Caco-2 (cell line): ENCODE measurements at places on chromosomes 16 and 17. TPM values are rescaled to one million over a fixed set of nuclear protein-coding genes. Genes with fewer than 3 reads are reported as not detected.

C16orf95 gene
- total RNA-seq, result 4.4 and 6.9 TPM in 2 replicates

CMTM1 gene
- total RNA-seq, result 5.6 and 7.1 TPM in 2 replicates

CCDC43 gene
- 54.3 and 54.8 TPM in 2 replicates for total RNA-seq

NT5M gene
- total RNA-seq, result 0.86 and 1.3 TPM in 2 replicates

CHST5 gene
- total RNA-seq, result 0.11 TPM in 1 of 2 replicates, not detected in the other

FA2H gene
- 20.1 and 21.3 TPM in 2 replicates for total RNA-seq

TANGO6 gene
- 17.0 and 18.2 TPM in 2 replicates for total RNA-seq

OTOP2 gene
- not detected in 2 replicates for total RNA-seq

COX6A2 gene
- total RNA-seq, result not detected in 2 replicates

CDRT15L2 gene
- total RNA-seq, result not detected in 2 replicates

PTX4 gene
- not detected in 2 replicates for total RNA-seq

SLC12A3 gene
- total RNA-seq, result 0.67 and 0.73 TPM in 2 replicates

HOXB7 gene
- 23.7 and 28.2 TPM in 2 replicates for total RNA-seq

TP53TG3C gene
- not detected in 2 replicates for total RNA-seq

RCVRN gene
- not detected in 2 replicates for total RNA-seq

USP43 gene
- 6.0 and 6.5 TPM in 2 replicates for total RNA-seq

CCDC102A gene
- total RNA-seq, result 9.1 and 11.8 TPM in 2 replicates

PSMC3IP gene
- total RNA-seq, result 24.7 and 25.2 TPM in 2 replicates

TMEM94 gene
- 109 and 115 TPM in 2 replicates for total RNA-seq

C17orf100 gene
- total RNA-seq, result 3.1 and 3.4 TPM in 2 replicates

MMP25 gene
- 0.11 and 0.14 TPM in 2 replicates for total RNA-seq

RAB37 gene
- 12.3 and 14.8 TPM in 2 replicates for total RNA-seq

PLA2G10 gene
- total RNA-seq, result 1.00 and 1.4 TPM in 2 replicates

ZSCAN10 gene
- total RNA-seq, result not detected in 2 replicates

BRIP1 gene
- 17.3 and 18.3 TPM in 2 replicates for total RNA-seq

RAP1GAP2 gene
- total RNA-seq, result 45.3 and 46.7 TPM in 2 replicates

C17orf67 gene
- total RNA-seq, result 2.9 and 4.6 TPM in 2 replicates

SECTM1 gene
- 0.37 and 0.75 TPM in 2 replicates for total RNA-seq

IRF8 gene
- 29.5 and 31.7 TPM in 2 replicates for total RNA-seq

PLXDC1 gene
- total RNA-seq, result 0.14 and 0.44 TPM in 2 replicates

PMFBP1 gene
- total RNA-seq, result 4.5 and 5.6 TPM in 2 replicates

ZG16B gene
- total RNA-seq, result 0.34 TPM in 1 of 2 replicates, not detected in the other

ASB16 gene
- 0.26 TPM in 1 of 2 replicates, not detected in the other for total RNA-seq

MYO15B gene
- total RNA-seq, result 12.3 and 24.4 TPM in 2 replicates

CCDC200 gene
- not detected in 2 replicates for total RNA-seq

FNDC8 gene
- not detected in 2 replicates for total RNA-seq

TPSB2 gene
- not detected in 2 replicates for total RNA-seq

NR1D1 gene
- total RNA-seq, result 8.9 and 11.3 TPM in 2 replicates

HBA2 gene
- total RNA-seq, result 2.1 TPM in 1 of 2 replicates, not detected in the other

ACSM3 gene
- 6.9 TPM in 2 replicates for total RNA-seq

KRTAP9-2 gene
- total RNA-seq, result not detected in 2 replicates

DRC7 gene
- total RNA-seq, result 1.1 and 1.2 TPM in 2 replicates

SPATA32 gene
- not detected in 2 replicates for total RNA-seq

SLC16A5 gene
- 27.7 and 33.8 TPM in 2 replicates for total RNA-seq

MFAP4 gene
- total RNA-seq, result not detected in 2 replicates

NACA2 gene
- not detected in 2 replicates for total RNA-seq

HOXB5 gene
- not detected in 2 replicates for total RNA-seq

STH gene
- total RNA-seq, result not detected in 2 replicates

KRT15 gene
- total RNA-seq, result 5.3 and 10.5 TPM in 2 replicates
